ENCODE measurements at places on chromosomes 5 and 9.

- peak; percentile 39 for DNase-seq
These were observed 206.4 kb downstream of the C9orf50 start for GRCh38 chr9:129414377-129414992.

DNA sequence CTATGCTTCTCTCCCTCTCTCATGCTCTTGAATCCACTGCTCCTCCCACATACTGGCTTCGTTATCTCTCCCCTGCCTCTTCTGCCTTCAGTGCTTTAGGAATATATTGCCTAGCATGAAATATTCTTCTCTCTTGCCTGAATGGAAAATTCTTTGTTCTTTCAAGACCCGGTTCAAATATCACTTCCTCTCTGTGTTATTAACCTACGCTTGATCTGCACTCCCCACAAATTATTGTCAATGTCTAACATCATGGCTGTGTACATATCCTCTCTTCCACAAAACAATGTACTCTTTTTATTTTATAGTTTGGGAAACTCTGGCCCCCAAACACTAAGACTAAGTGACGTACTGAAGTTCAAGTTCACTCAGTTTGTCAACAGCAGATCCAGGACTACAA, 211.0 kb downstream of the SEC61B start:
- no peak for DNase-seq

DNA sequence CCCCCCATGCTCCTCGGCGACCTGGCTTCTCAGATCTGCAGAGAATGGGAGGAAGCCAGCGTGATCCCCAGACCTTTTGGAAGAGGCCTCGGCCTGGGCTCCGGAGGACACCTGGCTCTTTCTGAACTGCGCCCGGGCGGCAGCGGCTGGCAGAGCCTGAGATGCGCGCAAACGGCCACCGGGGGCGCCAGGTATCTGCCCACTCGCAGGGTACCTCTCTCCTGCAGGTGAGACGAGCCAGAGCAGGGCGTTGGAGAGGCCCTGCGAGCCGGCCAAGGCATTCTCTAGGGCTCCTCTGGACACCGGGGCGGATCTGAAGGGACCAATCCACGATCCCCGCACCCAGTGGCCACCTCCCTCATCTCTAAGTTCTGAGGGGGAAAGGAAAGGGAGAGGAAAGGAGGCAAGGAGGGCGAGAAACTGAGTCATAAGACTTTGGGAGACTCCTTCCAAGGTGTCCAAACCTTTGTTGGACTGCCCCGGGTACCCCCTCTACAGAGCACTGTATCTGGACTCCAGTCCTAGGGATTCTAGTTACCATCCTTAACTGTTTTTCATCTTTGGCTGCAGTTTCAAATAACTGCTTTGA, 55.0 kb upstream of the SLC46A2 start:
- no peak for DNase-seq

DNA sequence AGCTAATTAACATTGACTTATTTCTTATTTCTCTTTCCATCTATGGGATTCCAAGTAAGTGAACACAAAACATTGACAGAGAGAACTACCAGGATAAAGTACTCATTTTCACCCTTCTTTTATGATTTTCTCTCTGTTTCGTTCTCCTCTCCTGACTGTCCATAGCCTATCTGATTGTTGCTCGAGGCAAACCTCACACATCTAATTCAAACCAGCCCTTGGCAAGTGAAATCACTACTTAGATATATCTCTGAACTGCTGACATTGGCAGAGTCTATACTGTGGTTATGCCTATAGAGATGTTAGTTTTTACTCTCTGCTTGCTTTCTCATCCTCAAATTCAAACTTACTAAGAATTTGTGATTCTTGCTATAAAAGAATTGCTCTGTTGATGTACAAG, 248.8 kb downstream of the ISL1 start:
- no peak for DNase-seq

DNA sequence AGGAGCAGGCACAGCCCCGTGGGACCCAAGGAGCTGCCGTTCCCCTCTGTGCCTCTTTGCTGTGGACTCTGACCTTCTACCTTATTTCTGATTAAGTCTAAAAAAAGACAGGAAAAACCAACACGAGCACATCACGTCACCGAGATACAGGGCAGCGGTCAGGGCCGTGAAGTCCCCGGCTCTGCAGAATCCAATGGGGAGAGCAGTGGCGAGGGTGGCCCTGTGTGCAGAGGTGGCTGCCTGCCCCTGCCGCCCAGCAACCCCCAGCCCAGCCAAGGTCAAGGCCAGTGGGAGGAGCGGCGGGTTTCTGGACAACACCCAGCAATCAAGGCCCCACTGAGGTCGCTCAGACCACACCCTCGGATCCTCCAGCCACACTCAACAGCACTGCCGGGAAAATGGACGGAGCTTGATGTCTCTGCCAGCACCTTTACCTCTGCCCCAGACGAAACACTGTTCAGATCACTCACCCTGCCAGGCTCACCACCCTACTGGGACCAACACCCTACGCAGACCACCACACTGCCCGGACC, 32.7 kb upstream of the SLC9A3 start:
- no peak for DNase-seq

DNA sequence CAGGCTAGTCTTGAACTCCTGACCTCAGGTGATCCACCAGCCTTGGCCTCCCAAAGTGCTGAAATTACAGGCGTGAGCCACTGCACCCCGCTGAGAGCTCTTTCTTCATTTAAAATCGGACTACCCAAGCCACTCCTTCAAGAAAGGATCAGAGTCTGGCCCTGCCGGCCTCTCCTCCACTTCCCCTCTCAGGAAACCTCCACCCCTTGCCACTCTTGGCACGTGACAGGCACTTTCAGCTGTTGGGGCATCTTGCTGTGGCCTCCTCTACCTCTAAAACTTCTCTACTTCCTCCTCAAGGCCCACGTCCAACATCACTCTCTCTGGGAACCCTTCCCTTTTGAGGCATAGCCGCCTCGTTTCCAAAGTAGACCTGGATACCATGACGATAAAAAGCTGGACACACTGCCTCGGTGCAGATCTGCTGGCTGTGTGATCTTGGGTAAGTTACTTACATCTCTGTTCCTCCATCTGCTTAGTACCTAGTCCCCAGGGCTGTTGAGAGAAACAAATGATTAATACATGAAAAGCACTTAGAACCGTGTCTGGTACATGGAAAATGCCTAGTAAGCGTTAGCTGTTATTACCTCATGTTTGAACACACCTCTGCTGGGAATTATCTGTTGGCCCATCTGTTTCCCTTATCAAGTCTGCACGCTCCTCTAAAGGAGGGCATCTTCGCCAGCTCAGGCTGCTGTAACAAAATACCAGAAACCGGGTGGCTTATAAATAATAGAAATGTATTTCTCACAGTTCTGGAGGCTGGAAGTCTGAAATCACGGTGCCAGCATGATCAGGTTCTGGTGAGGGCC, 55.3 kb downstream of the SMIM23 start:
- no peak for DNase-seq

GRCh38 chr5:119270960-119271757, 84.7 kb upstream of the TNFAIP8 start:
- DNase-seq = no peak

DNA sequence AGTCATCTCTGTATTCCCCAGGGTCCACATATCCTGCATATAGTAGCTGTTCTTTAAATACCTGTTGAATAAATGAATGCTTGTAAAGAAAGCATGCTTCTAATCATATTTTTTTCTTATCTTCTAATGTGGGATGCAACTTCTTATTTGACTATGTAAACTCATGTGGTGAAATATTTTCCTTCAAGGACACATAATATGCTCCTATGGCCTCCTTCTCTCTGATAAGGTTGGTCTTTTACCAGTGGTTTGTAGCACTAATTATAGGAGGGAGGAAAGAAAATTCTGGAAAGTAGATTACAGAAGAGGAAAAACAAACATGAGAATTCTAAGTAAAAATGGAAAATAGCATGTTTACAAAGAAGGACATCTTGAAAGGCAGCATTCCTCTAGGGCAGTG, 28.6 kb upstream of the C5orf63 start:
- DNase-seq = no peak

- no peak for DNase-seq
These were observed 80.0 kb downstream of the ZNF622 start for GRCh38 chr5:16385516-16386090.

DNA sequence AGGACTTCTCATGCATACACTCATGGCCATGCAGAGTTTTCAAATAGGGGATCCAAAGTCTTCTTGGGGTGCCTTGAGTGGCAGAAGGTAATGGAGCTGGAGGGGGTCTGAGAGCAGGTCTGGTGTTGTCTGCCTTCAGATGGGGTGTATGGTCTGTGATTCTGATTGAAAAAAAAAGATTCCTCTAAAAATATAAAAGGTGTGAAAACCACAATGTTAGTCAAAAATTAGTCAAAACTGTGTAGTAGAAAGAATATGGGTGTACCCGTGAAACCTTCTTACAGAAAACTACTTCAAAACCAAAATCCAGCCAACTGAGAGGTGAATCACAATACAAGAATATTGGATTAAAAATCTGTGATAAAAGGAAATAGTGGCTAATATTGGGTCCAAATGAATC, 20.1 kb downstream of the DOCK2 start:
- no peak for DNase-seq

- DNase-seq = no peak
These were observed 386.0 kb downstream of the CHSY3 start for GRCh38 chr5:130290219-130290618.

- no peak for DNase-seq
These were observed 120.9 kb upstream of the PITX1 start for GRCh38 chr5:135154961-135155360.

GRCh38 chr5:14177634-14178033, 34.5 kb downstream of the TRIO start:
- no peak for DNase-seq

GRCh38 chr5:148556835-148557234, 97.5 kb downstream of the HTR4 start:
- no peak for DNase-seq

DNA sequence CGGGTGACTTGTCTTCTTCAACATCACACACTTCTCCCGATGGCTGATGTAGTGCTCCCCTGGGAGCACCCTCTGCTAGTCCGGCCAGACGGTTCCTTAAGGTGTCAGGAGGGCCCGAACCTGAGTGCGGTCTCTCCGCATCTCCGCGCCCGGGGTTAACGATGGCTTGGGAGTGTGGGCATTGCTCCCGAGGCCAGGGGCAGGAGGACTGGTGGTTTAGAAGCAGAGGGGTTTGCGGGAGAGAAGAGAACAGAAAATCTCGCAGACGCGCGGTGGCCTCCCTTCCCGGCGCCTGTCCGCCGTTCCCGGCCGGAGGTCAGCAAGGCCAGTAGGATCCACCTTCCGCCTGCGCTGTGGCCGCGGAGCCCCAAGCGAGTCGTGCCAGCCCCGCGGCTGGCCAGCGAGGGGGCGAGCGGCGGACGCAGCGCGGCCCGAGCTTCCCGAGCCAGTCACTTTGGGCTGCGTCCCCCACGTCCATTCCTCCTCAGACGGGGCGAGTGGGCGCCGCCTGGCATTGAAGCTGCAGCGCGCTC, 700 bp downstream of the CDO1 start:
- no peak for DNase-seq

- DNase-seq = no peak
These were observed 21.3 kb downstream of the FKBP15 start for GRCh38 chr9:113199683-113200329.

DNA sequence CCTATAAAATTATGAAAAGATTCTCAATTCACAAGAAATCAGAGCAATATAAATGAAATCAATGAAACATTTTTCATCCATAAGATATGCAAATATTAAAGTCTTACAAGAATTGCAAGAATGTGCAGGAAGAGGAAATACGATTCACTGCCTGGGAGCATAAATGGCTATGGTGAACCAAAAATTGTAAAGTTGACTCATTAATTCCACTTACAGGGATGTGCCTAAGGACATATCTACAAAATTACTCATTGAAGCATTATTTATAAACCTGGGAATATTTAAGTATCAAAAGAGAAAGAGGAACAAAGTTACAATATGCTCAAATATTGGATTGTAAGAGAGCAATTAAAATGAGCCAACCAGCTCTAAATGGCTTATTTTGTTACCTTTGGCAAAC, 6.9 kb upstream of the NIPSNAP3A start:
- no peak for DNase-seq

DNA sequence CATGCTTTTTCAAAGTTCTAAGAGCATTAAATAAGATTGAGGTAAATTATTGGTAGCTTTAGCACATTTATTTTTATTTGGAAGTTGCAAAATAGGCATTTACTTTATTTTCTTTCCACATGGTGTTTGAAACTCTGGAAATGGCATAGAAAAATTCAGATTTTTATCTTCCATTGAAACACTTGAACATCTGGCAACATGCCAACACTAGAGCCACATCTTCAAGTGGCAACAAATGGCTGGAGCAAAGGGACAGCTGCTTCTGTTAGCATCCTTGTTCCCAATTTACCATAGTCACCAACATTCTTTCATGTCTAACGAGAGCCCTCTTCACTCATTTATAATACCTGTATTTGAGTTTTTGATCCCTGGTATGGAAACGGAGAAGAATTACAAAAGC, 539.9 kb downstream of the ZNF608 start:
- DNase-seq = no peak

DNA sequence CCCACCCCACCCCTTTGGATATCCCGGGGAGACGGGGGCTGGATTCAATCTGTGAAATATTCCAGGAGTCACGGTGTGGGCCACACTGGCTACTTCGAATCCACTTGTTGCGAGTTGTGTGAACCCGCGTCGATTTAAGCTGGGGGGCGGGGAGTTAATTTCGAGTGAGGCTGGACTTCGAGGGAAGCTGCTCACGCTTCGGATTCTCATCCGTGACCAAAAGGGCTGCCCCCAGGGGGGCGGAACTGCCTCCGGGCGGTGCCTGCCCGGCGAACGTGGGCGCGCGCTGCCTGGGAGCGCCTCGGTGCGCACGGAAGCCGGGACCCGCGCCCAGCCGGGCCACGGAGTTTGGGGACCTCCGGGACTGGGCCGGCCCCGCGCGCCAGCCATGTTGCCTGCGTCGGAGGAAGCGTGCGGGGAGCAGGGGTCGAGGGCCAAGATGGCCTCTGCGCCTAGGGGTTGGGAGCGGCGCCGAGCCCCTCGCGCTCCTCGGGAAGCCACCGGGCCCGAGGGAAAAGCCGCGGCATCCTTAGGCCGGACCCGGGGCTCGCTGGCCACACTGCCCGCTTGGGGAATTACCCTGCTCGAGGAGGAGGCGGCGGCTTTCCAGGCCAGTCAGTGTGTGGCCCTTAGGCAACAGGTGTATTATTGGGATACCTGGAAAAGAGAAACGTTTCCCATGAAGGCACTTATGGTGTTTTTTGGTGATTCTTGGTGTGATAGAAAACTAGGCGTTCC, 975 bp downstream of the OCLN start:
- DNase-seq = no peak

- no peak for DNase-seq
These were observed 228.0 kb downstream of the TLE4 start for GRCh38 chr9:79799691-79800335.

DNA sequence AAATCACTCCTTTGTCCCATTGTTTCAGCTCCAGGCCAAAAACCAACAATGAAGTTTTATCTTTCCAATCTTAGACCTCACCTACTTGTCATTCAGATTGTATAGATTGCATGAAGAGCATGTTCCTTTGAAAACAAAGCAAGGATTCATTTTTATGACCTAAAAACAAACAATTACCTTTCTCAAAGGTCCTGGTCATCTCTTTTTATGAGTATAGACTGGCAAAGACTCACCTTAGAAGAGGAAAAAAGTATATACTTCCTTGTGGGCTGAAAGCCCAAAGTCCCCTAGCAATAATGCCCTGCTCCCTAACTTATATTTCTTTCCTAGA, 28.4 kb upstream of the TLE1 start:
- no peak for DNase-seq

GRCh38 chr9:31612336-31613030, 772.0 kb upstream of the ACO1 start:
- no peak for DNase-seq

GRCh38 chr5:160310140-160310539, 2.2 kb downstream of the CCNJL start:
- DNase-seq = no peak

- DNase-seq = no peak
These were observed 97.7 kb downstream of the CFAP95 start for GRCh38 chr9:69918322-69918721.

Measured in activated gamma-delta T cell treated with Interleukin-2 at 50 U/mL for 16 hours (primary cell).